Stimulated activated CD4-positive, alpha-beta T cell treated with anti-CD3 and anti-CD28 coated beads, Interleukin-1b, Interleukin-23, amount 100 ng/mL, for 24 hours (primary cell): ENCODE measurements at places on chromosomes 3 and 15.

DNA sequence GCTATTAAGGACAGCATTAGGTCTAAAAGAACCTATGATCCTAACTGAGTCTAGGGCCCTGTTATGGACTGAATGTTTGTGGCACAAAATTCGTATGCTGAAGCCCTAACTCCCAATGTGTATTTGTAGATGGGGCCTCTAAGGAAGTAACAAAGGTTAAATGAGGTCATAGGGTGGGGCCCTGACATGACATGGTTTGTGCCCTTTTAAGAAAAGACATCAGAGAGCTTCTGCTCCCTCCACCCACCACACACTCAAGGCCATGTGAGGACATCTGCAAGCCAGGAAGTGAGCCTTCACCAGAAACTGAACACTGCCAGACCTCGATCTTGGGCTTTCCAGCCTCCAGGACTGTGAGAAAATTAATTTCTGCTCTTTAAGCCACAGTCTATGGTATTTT is 49.2 kb downstream of the PHC3 start:
- DNase-seq: no peak

GRCh38 chr3:40073310-40074007 is 236.0 kb upstream of the EIF1B start:
- no peak for DNase-seq

GRCh38 chr3:42539871-42540714 is 37.6 kb downstream of the VIPR1 start:
- peak; percentile 45 for DNase-seq

GRCh38 chr3:66066963-66067617 is 28.4 kb upstream of the MAGI1 start:
- no peak for DNase-seq

DNA sequence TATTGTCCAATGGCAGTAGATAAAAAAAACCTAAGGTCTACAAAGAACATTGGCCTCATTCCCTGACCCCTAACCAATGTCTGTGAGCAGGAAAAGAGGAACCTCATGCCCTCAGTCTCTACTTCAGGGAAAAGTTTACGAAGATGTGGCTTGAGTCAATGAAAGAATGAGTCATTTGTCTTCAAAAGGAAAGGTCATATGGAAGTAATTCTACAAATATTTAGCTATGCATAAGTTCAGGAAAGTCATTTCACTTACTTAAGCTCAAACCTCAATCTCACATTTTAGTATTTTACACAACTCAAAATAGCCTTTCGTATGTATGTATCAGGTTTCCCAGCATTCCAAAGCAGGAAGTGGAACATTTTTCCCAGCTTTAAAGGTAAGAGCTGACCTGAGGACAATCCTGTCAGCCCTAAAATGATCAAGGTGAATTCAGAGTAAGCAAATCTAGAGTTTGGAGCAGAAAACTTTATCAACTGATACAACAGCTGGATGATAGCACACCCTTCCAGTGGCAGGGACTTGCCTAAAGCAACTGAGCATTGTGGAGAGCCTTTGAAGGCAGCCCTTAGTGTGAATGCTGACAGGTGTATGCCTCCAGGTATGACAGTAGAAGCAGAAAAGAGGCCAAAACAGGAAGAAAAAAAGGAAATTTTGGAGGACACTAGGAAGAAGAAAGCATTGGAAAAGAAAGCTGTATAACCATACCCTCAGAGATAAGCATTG is 53.9 kb upstream of the ACKR4 start:
- DNase-seq: no peak
